Cardiac muscle cell (in vitro differentiated cells and primary cell): ENCODE measurements at places on chromosomes 13 and 19.

DNA sequence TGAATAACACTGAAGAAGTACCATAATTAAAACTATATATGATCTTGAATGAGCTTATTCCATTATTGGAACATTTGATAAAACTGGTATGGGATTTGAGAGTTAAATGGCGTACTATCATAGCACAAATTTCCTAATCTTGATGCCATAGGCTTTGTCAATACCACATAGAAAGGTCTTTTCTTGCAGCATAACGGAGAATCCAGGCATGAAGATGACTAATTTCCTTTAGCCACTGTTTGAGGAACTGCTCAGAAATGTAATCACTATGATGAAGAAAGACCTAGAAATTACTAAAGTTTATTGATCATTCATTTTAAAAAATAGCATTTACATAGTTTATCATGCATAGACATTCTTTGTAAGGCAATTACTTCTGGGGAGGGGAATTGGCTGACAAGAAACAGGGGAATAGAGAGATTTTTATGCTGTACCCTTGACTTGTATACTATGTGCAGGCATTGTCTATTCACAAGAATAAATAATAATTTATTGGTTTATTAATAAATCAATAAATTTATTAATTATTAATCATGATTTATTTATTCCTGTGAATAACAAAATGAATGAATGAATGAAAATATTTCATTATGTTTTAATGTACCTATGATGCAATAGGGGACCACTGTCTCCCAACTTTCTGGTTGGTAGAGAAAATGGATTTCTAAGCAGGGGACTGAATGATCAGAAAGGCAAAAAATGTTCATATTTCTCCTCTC is 2676.6 kb downstream of the PCDH9 start:
- no peak for DNase-seq

GRCh38 chr13:113746143-113746525 is 12.9 kb upstream of the TMEM255B start:
- DNase-seq, result peak; percentile 12

DNA sequence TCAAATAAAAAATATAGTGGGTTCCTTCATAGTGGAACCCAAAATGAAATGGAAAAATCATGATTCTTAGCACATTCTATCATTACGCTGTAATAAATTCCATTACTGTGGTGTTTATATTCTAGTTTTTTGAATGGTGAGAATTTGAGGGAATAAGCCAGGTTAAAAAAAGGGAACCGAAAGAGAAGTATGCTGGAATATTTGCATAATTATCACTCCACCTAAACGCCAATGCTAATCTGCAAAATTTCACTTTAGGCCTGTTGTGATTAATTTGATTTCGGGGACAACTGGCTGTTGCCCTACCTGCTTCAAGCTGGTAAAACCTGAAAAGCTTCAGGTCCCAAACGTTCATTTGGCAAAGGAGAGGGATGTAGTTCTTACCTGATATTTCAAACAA is 32.1 kb upstream of the SCEL start:
- DNase-seq, result no peak

GRCh38 chr13:67416047-67416925 is 186.2 kb upstream of the PCDH9 start:
- peak; percentile 66 for DNase-seq

GRCh38 chr13:109274188-109274821 is 512.1 kb downstream of the IRS2 start:
- peak; percentile 44 for DNase-seq

DNA sequence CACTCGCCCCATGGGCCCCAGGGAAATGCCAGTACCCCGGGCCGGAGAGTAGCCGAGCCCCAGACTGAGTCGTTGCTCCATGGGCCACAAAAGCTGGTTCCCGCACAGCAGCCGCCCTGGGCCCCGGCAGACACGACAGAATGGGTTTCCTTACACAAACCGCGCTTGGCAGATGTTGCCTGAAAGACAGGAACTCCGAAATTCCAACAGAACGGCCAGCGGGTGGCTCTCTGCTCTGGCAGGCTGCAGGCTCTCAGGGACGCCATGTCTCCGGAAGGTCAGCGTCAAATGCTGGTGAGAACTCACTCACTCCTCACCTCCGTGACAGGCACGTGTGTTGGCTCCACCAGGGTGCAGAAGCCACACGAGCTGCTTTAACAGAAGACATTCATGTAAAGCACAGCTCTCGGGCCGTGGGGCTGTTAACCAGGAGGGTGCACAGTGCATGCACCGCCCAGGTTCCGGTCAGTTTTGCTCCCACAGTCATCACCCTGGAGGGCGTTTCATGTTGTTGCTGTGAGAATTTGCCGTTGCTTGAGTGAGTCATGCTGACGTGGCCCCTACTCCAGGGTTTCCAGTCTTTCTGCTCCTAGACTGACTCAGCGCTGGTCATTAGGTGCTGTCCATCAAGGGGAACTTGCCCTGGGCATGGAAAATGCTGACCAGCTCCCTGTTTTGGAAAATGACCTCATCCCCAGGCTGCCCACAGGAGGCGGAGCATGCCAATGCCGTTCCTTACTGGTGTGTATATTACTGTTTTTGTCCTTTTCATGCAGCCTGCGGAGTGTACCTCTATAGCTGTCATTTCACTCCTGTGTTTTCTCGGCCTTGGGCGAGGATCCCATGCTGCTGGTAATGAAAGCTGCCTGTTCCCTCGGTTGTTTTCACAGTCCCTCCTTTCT is 44.8 kb downstream of the ANKRD10 start:
- DNase-seq, result peak; percentile 99

DNA sequence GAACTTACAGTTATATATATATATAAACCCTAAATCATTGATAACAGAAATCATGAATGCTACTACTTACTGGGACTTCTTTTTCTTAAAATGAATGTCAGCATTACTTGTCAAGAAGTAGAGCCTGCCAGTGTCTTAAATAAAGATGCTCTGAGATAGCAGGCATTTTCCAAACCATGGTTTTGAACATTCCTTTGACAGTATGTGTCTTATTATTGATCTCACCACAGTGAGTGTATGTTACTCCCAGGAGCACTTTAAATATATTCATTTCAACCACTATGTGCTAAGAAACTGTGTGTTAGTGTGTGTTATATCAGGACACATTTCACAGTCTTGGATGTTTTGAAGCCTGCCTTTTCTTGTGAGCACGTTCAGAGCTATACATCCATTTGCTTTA is 28.2 kb downstream of the TNFRSF19 start:
- no peak for DNase-seq

- DNase-seq, result no peak
These were observed 92.4 kb downstream of the DCT start for GRCh38 chr13:94387047-94387446.

- no peak for DNase-seq
These were observed 10.4 kb upstream of the ASF1B start for GRCh38 chr19:14146789-14147216.

- no peak for DNase-seq
These were observed 25.3 kb downstream of the TRPM4 start for GRCh38 chr19:49182848-49183375.

DNA sequence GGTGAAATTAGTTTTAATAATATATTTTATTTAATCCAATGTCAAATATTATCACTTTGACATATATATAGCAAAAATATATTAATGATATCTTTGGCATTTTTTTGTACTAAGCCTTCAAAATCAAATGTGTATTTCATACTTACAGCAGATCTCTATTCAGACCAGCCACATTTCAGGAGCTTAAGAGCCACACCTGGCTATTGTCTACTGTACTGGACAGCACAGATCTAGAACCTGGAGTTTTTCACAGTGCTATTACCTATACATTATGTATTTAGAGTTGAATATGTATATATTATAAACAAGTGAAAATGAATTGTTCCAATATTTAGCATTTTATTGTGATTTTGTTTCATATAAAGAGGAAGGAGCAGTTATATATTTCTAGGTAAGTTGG is 486.3 kb downstream of the DIAPH3 start:
- DNase-seq, result no peak

GRCh38 chr19:48396824-48397176 is 3.3 kb downstream of the GRIN2D start:
- DNase-seq, result no peak

DNA sequence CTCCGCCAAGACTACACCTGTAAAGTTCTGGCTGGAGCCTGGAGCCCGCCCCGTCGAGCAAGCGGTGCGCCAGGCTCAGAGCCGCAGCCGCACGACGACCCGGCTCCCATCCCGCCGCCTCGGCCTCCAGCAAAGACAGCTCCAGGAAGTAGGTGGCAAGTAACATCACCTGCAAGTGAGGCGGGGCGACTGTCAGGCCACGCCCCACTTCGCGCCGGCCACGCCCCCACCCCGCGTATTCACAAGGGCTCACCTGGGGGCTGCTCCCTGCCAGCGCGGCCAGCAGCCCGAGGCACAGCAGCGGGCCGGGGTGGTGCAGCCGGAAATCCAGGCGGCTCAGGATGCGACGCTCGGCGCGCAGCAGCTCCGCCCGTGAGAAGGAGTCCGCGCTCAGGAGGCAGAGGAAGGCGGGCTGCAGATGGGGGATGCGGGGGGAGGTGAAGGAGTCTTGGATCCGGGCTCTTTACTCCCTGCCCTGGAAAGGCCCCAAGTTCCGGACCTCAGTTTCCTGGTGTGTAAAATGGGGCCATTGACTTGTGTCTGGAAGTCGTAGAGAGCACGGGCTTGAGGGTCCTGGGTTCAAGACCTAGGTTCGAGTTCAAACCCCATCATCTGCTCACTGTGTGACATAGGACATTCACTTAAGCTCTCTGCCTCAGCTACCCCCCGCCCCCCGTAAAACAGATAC is 3.2 kb downstream of the CCNP start:
- no peak for DNase-seq

DNA sequence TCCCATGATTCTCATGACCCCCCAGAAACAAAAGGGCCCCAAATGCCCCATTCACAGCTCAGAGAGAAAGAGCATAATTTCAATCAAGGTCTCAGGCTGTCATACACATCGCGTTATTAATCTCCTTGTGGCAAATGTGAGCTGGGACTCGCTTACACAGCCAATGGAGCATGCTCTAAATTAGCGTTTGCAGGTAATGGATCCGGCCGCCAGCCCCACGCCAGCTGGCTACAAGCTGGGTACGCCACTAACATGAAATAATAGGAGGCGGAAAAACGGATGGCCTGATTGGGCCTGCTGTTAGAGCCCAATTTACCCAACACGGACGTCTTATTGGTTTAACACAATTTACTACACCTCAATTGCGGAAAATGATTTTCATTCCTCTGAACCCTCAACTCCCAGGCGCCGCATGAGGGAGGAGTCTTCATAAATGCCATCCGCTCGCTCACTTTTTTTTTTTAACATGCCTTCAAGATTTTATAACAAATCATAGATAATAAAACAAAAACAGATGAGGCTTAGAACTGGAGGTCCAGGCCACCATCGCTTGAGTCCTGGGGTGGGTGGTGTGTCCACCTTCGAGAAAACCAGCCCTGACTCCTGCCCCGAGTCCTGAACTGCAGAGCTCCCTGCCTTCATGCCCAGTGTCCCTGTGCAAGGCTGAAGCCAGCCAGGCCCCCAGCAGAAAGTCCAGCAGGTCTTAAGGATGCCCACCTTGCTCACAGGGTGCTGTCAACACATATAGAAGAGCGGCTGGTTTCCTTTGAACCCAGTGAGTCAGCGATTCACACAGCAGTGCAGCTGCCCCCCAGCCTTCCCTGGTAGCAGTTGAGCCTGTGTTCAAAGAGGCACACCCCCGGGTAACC is 62.1 kb downstream of the PEPD start:
- no peak for DNase-seq

DNA sequence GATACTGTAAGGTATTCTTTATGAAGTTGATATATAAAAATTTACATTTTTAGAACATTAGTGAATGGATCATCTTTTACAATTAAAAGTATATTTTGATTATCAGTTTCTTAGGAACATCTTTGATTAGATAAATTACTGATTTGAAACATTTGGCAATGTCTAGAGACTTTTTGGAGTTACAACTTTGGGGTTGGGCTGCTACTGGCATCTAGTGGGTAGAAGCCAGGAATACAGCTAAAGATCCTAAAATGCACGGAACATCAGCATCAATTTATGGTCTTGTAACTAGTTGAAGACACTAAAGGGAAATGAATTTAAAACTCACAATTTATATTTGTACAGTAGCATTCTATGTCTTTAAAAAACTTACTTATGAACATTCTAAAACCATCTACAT is 19.9 kb downstream of the POMP start:
- DNase-seq, result no peak

DNA sequence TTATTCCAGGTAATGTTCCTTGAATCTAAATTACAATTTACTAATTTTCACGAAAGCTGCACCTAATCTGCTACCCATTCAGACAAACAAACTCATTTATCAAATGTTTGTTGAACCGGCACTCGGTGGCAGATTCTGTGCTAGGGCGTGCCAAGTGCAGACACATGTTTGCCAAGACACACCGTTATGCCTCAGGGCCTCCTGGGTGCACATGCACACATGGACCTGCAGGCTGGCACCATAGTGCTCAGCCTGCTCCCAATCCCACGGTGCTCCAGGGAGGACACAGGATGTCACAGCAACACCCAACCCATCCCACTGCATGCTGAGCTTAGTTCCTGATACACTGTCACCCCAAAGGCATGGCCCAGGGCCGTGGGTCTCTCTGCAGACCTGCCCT is 7.7 kb downstream of the SCGB2B2 start:
- DNase-seq, result no peak

DNA sequence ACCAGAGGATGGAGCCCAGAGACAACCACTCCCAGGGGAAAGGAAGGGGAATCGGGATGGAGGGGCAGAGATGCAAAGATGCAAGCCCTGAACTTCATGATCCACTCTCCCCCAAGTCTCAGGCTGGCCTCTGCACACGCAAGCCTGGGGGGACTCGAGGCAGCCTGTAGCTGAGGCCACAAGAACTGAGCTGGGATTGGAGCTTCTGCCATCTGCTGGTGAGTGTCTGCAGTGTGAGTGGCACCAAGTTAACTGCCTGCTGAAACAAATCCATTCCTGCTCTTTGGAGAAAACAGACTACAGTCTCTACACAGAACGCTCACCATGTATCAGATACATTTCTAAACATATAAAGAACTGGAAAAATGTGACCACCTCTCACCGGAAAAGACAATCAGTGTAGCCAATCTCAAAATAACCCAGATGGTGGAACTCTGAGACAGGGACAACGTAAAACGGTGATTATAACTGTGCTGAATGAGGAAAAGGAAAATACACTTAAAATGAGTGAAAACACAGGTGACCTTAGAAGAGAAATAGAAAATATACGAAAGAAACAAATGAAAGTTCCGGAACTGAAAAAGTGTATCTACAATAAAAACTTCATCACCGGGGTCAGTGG is 62.1 kb downstream of the KLF2 start:
- peak; percentile 69 for DNase-seq

GRCh38 chr13:50284540-50284939 is 269.3 kb downstream of the KCNRG start:
- no peak for DNase-seq

- DNase-seq, result peak; percentile 41
These were observed 7.0 kb downstream of the TMEM221 start for GRCh38 chr19:17441241-17442021.

- DNase-seq, result no peak
These were observed 18.4 kb downstream of the BSPH1 start for GRCh38 chr19:47973529-47973928.

GRCh38 chr19:51687791-51688670 is 5.1 kb upstream of the SPACA6 start:
- peak; percentile 71 for DNase-seq

DNA sequence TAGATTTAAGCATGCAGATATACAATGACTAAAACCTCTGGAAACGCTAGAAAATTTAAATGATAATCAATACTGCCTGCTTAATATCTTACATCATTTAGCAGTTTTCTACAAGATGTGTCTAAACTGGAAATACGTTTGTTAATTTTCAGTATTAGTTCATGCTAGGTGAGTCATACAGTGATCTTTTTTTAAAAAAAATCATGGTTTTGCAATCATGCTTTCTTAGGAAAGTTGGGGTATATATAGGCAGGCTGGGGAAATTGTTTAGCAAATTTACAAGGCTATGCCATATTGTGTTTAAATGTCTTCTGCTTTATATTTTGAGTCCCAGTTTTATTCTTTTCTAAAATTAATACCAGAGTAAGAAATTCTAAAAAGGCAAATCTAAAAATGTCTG is 245.4 kb upstream of the SPRY2 start:
- peak; percentile 54 for DNase-seq
